ENCODE measurements at places on chromosomes 3 and 15. TPM values are rescaled to one million over a fixed set of nuclear protein-coding genes. Genes with fewer than 3 reads are reported as not detected.

ATP13A4 gene
- not detected for total RNA-seq

PRSS50 gene
- total RNA-seq = not detected

GOLGA8T gene
- not detected for total RNA-seq

GRCh38 chr15:80247320-80247719 is 4.7 kb downstream of the CTXND1 start:
- DNase-seq = no peak

- DNase-seq = no peak
These were observed 17.9 kb downstream of the HRH1 start for GRCh38 chr3:11172096-11172690.

DNA sequence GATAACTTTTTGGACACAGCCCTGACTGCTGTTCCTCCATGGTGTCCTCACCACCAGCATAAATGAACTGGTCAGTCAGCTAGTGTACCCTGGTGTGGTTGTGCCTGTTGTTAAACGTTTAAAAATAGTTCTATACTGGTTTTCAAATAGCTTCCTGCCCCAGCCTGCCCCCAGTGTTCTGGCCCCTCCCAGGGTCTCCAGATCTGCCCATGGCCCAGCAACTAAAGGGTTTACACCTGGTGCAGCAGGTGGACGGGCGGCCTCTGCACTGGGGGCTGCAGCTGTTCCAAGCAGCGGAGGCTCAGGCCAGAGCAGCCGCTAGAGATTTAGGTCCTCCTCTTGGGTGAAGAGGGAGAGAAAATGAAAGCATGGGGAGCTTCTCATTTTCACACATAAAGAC is 6.1 kb upstream of the NR2E3 start:
- DNase-seq = no peak

DNA sequence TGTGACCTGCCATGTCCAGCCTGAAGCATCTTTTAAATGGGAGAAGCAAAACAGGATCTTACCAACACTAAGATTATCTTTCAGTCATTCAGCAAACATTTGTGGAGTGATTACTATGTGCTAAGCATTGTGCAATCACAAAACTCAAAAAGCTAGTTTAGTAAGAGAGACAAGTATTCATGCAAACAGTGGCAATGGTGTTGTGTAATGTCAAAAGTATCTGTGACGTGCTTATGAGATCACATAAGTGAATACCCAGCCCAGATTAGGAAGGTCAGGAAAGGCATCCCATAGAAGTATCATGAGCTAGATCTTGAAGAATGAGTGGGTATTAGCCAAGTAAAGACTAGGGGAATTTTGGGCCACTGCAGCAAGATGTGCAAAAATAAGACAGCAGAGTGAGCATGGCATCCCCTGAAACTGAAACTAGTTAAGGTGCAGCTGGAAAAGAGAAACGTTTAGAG is 32.1 kb downstream of the SEC62 start:
- no peak for DNase-seq
